NCI-H1436 treated with DMSO at 0.1 percent for 48 hours (cell line): ENCODE measurements at places on chromosomes 6 and 20.

DNA sequence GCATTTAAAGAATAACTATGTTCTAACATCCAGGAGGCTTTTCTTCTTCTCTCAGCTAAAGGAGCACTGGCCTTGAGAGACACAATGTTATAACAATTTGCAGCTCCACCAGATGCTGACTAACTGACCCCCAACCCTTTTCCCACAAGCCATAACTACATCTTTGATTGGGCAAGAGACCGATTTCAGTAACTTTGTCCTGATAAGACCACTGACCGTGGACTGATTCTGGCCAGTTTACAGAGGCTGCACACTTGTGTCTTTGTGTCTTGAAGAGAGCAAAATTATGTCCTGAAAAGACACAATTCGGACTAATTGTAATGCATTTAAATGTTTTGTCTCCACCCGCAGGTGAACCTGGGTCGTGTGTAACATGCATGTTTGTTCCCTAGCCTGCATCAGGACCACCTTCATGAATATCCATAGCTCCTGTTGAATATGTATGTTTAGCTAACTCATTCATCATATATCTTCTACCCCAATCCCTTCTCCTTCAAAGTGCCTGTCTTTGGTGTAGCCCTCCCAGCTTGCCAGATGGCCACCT is 22.3 kb downstream of the ABRACL start:
- no peak for DNase-seq

- DNase-seq: no peak
These were observed 201.2 kb upstream of the SMLR1 start for GRCh38 chr6:130625825-130626527.

DNA sequence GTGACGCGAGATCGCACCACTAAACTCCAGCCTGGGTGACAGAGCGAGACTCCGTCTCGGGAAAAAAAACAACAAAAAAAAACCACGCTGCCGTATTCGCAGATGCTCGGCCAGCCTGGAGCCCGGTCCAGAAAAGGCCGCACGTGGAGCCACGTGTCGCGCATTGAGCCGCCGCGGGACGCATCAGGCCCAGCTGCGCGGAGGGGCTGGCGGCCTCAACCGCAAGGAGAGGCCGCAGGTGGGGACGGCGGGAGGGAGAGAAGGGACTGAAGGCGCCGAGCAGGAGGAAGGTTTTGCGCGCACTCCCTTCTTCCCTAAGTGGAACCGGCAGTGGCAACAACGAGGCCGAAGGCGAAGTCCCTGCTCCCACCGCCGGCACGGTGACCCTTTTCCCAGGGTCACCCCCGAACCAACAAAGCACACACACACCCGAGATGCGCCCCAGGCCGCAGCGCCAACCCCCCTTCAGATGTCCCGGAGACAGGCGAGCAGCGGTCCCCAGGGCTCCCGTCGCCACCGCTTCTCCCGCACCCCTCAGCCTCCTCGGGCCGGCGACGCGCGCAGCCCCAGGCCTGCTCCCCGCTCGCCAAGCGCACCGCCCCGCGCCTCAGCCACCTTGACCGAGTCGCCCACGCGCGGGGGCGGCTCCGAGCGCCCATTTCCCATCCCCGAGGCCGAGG is 681 bp downstream of the SYCP2 start:
- DNase-seq: no peak

- no peak for DNase-seq
These were observed 331.6 kb downstream of the TAF4 start for GRCh38 chr20:61733891-61734732.

GRCh38 chr20:50038169-50038568 is 55.4 kb downstream of the SNAI1 start:
- no peak for DNase-seq

DNA sequence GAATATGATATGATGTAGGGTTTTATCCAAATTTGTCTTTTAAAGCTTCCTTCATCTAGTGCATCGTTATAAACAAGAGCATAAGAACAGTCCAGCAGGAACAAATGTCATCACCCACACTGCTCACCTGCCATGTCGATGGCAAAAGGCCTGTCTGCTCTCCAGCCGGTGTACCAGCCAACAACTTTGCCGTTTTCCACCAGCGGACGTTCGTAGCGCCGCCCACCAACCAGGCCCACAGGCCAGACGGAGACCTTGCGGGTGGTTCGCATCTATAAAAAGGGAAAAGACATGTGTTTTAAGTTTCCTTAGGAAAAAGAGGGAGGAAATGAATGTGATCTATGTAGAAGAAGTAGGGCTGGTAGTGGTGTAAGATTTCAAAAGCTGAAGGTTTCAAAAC is 62.9 kb downstream of the B3GAT2 start:
- no peak for DNase-seq

DNA sequence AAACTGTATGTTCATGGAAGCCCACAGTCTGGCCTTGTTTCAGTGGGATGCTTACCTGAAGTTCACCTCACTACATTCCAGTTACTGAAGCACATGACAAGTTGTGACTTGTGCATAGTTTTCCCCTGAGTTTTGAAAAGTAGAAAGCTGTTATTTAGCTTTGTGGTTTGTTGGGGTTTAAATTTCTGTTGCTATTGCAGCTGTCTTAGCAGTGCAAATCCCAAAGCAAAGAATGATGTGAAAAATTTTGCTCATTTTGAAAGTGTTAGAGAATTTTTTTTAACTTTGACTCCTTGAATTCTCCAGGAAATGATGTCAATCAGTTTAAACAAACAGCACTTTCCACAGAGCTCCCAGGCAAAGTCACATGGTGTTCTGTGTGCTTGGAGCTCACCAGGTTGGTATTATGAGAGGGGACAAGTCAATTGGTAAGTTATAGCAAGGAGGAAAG is 268.4 kb downstream of the ADGRG6 start:
- no peak for DNase-seq

DNA sequence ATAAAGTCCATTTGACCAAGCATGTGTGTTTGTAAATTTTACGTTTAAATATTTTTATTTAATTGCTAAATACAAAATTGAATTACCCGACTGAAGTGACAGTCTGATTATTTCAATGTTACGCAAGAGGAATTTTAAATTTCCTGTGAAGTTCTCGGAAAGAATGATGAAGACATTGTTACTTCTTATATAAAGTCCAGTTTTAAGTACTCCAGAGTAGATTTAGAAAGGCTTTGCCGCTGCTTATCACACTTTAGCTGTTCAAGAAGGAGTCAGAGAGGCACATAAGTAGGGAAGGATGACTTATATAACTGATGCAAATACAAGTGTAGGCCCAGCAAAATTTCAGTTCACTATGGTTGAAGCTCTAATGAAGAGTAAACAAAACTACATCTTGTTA is 265.1 kb upstream of the CITED2 start:
- no peak for DNase-seq

- DNase-seq: no peak
These were observed 674 bp downstream of the MAPK14 start for GRCh38 chr6:36028088-36028876.
